ENCODE measurements at places on chromosomes 11 and 22.

GRCh38 chr11:62500650-62501030, 46.0 kb downstream of the AHNAK start:
- no peak for DNase-seq

DNA sequence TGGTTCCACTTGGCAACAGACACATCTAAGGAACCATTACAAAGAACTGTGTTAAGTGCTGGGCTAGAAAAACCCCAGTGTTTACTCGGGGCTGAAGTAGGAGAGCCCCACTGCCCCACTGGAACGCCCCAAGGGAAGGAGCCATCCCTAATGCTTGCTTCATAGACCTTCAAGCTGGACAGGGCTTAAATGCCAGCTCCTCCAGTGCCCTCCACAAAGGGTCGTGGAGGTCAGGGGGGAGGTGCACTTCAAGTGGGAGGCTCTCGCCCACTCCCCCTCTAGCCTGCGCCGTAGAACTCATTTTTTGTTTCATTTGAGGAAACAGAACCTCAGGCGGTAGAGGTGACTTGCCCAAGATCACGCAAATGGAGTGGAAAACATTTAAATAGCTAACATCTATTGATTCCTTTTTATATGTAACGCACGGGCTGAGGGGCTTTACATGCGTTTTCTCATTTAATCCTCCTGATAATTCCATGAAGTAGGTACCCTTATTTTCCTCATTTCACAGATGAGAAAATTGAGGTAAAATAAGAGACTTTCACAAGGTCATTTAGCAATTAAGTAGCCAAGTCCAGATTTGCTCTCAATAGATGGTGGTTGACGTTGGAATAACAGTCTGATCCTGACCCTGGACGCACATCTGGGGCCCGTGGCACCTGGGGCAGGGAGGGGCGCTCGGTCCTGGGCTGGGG, 545 bp upstream of the ZDHHC13 start:
- DNase-seq, result no peak

GRCh38 chr11:8092587-8093424, 11.8 kb downstream of the TUB start:
- no peak for DNase-seq

DNA sequence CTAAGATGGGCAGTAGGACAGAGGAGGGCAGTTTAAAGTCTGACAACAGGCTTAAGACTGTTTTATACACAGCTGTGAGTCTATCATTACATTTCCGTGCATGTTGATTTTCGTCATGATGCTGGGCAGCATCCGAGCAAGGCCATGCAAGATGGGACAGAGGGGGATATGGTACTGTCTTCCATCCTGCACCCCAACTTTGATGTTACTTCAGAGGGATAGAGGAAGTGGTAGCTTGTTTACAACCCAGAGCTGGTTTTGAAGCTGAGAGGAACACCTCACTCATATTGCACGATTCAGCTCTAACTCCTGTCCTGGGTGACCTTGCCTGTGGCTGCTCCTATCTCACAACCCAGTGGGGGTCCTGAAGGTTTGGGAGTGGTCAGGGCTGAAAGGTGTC, 3.0 kb upstream of the SORL1 start:
- peak; percentile 54 for DNase-seq

DNA sequence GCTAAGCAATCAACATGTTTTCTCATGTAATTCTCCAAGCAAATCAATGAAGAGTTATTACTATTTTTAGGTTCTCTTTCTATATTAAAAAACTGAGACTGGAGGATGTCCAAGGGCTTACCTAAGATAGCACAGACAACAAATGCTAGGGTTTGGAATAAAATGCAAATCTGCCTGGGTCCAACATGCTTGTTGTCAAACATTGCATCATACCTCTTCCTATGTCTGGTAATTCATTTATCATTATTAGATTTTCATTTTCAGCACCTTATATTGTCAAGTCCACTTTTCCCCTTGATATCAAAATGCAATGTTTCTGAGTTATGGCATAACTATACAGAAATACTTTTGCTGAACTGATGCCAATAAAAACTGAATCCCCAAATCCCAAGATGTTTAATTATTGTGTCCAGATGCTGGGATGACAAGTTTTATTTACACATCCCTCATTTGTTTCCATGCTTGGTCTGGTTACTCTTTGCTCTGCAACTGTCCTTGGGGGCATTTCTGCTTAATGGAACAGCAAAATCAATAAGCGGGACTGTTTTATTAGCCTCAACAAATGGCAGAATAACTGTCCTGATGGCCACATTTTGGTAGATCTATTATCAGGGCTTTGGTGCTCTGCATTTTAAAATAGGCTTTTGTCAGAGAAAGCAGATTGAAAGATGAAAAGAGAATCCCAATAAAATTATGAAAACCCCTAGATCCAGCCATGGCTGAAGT, 86.0 kb downstream of the C11orf87 start:
- DNase-seq, result no peak

GRCh38 chr11:99513368-99513767, 492.6 kb downstream of the CNTN5 start:
- no peak for DNase-seq

GRCh38 chr11:76670485-76671236, at the start of gene LRRC32:
Gene LRRC32, minus strand, starts transcription at chr11:76670747. Its CDS starts 4,793 bp downstream, at chr11:76665954.
- DNase-seq, result no peak

DNA sequence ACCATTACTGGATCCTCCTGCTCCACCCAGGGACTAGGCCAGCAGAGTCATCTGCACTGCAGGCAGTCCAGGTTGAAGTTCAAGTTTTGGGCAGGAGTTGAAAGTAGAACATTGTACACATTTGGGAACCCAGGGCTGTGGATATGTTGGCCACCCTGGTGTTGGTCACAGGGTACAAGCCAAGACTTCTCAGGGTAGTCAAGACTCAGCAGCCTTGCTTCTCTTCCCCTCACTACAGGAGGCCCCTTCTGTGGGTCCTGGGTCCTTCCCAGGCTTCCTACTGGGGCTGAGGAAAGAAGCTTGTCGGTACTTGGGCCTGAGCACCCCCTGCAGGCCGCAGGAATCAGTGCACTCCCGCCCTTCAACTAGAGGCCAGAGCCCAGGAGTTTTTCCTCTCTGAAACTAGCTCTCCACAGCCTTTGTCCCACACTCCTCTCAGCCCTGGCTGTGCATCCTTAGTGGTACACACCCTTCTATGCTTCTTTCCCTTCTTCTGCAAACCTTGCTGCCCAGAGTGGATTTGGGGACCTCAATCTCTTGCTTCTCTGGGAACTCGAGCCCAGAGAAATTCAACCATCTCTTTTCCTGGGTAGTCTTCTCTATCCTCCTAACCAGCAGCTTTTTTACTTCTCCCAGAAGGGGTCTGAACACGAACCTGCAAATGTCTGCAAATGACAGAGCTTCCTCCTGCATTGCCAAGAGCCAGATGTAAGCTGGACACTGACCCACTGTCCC, 2.6 kb upstream of the HPX start:
- peak; percentile 54 for DNase-seq

GRCh38 chr11:12602421-12602820, 71.8 kb upstream of the TEAD1 start:
- DNase-seq, result no peak

DNA sequence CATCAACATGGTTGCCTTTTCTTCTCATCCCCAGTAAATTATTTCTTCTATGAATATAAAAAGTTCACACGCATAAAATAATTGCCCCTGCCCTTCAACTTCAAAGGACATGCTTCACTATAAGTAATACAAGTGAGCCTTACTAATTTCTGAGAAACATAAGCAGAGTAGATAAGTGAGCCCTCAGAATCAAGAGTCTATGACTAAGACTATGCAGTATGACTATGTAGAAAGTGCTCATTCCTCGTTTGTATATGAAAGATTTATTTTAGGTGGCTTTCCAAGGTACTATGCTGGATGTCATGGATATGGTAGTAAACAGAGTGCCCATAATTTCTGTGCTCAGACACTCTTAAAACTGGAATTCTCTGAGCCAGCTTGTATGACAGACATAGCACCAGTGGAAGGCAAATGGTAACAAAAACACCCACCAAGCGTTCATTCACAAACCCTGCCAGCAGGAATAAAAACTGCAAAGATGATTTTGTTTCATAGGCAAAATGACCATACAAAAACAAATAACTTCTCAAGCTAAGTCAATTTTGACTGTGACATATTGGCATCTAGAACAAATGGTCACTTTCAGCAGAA, 189.8 kb downstream of the CADM1 start:
- DNase-seq, result no peak

- no peak for DNase-seq
Observed at GRCh38 chr11:70544774-70545609, 146.7 kb downstream of the CTTN start.

GRCh38 chr22:46113910-46114517, 36.3 kb upstream of the PPARA start:
- DNase-seq, result no peak

- DNase-seq, result no peak
Observed at GRCh38 chr11:37786214-37786755, 1188.2 kb upstream of the RAG2 start.

- no peak for DNase-seq
Observed at GRCh38 chr22:25000686-25001085, 48.2 kb downstream of the KIAA1671 start.

DNA sequence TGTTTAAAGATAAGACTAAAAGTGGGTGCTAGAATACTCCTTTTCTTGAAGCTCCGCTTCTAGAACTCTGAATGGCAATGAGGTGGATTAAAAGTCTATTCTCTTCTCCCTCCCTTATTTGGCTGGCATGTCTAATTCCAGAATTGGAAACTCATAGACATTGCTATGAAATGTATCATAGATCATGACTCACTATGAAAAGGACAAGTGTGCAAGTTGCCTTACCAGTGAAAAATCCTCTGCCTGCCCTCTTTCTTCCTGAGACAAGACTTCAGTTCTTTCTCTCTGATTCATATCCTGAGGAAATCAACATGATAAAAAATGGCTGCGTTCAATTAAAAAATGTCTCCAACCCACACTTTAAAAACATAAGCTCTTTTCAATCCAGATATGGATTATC, 73.2 kb upstream of the BLID start:
- no peak for DNase-seq

DNA sequence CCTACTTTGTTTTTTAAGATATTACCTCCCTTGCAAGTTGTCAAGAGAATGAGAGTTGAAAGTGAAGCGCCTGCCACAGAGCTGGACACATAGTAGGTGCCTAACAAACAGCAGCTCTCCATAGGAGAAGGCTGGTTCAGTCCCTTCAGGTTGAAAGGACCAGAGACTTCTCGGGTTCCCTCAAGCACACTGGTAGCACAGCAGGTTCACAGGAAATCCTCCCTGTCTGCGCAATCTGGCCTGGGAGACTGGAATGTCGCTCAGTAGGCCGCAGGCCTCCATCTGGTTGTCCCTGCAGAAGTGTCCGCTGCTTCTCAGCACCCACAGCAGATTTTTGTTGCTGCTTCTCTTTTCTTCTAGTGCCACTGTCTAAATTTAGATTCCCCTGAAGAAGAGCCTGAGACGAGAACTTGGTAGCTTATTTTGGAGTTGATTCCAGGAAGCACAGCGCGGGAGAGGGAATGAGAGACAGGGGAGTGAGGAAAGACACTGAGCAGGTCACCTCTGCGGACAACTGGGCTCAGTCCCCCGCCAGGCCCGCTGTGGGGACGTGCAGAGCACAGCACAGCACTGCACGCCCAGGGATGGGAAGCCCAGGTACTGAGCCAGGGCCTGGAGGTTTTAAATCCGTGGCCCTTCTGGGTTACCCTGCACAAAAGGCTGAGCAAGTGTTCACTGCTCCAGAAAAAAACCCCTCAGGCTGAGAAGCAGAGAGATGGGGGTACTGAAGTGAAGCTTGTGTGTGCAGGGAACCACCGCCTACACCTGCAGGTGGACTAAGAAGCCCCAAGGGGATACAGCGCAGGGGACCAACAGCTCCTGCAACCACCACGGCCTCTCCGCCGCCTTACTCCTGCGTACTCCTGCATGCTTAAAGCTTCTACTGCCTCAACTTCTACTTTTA, 31.6 kb downstream of the RBX1 start:
- DNase-seq, result no peak

DNA sequence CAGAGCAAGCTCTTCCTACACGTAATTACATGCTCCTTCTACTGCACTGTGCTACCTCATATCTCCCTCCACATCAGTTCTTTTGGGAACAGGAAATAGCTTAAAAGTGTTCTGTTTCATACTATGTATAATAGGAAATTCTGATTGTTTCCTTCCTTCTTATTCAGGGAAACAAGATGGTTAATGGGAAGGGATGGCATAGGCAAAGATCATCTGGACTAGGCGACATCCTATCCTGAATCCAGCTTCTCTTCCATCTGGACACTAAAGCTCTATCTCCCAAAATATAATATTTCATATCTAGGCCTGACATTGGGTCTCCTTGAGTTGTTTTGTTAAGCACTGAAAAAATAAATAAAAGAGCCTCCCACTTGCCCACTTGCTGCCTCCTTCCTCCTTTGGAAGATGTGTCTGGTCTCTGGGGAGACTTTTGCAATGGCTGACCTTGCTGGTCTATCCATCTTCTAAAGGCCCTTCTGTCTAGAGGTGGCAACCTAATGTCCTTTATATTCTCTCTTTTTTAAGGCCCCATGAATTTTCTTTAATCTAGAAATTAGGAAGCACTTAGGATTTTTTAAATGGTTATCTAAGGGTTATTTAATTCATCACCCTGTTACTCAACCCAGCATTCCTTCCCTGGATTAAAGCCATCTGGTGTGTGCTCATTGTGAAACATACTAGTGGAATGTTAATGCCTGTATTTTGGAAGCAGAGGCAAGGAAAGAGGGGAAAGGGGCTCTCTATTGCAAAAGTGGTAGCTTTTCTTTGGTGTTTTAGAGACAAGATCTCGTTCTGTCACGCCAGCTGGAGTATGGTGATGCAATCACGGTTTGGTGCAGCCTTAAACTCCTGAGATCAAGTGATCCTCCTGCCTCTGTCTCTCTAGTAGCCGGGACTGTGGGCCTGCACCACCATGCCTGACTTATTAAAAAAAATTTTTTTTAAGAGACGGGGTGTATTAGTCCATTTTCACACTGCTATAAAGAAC, 20.6 kb downstream of the CLMP start:
- no peak for DNase-seq

GRCh38 chr11:33089776-33090175, 50.4 kb downstream of the TCP11L1 start:
- no peak for DNase-seq

DNA sequence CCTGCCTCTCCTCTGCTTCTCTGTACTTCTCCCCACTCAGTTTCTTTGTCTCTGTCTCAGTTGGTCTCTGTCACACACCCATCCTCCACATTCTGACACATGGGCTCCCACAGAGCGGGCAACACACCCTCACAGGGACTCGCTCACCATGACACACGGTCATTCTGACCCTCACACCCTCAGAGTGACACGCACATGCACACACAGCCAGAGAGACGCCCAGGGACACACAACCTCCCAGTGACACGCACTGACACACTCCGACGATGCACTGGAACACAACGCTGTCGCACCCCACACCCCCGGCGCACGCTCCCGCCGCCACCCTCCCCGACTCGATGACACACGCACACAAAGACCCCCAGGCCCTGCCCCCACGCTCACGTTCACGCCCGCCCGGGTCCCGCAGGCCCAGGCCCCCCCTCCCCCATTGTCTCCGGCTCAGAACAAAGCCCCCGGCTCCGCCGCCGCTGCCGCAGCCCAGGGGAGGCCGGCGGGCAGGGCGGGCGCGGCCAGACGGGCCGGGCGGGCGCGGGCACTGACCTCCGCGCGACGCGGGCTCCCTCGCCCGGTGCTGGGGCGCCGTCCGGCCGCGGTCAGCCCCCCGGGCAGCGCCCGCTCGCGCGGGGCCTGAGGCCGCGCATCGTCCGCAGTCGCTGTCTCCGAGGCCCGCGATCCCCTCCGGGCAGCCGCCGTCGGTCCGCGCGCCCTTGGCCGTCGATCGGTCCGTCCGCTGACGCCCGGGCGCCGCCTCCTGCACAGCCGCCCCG, 404 bp downstream of the DCHS1 start:
- DNase-seq, result peak; percentile 16

GRCh38 chr11:110493346-110493745, 63.6 kb downstream of the FDX1 start:
- DNase-seq, result no peak

GRCh38 chr22:19716041-19716828, 1.9 kb downstream of the SEPTIN5 start:
- DNase-seq, result no peak
